ENCODE measurements at places on chromosomes 4 and X.

DNA sequence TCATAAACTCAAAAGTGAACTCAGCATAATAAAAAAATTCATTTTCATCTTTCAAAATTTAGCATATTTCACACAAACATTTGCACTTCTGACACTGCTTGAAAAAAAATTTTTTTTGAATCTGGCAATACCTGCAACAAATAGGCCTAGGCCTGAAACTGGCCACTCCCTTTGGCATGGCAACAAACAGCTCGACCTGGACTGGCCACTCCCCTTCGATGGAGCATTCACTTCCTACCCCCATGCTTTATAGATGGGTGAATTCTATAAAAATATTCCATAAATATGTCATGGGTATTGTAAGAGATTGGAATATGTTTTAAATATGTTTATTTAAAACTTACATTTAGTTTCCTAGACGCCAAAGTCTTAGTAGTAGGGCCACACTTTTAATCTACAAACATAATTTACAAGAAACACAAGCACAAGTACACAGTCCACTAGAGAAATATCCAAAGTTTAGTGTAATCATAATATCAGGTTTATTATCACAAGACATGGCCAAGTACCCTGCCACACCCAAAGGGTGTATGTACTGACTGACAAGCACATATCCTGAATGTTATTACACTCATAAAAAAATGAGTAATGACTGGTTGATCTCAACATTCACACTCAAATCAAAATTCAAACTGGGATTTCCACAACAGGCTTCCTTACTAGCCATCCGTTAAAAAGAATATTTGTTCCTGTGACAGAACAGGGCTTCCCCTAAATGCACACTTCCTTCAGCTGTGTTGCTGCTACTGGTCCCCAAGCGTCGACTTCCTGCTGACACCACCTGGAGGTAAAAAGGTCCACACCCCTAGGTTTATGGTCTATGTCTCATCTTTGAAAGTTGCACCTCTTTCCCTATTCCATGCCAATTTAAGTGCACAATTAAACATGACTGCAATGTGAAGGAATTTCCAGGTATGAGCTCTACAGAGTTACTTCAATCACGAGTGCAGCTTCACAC lies 271.5 kb downstream of the NR3C2 start:
- no peak for DNase-seq

DNA sequence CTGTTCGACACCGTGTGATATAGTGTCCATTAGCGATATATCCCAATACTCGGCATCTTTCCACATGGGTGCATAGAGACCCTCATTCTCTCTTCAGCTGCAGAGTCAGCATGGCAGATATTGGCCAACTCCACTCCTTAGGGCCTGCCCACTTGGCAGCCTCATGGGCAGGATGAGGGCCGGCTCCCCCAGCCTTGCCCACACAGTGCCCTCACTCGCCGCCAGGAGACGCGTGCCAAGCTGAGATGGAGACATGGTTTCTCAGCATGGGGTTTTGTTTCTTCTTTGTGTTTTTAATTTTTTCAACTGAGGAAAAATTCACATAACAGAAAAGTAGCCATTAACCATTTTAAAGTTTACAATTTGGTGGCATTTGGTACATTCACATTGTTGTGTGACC lies 5.3 kb upstream of the PLXNA3 start:
- DNase-seq: no peak

GRCh38 chr4:153520801-153521329 lies 54.7 kb downstream of the TMEM131L start:
- DNase-seq: no peak

- DNase-seq: no peak
These were observed 19.8 kb downstream of the GAGE1 start for GRCh38 chrX:49618574-49618973.

- no peak for DNase-seq
These were observed 24.2 kb downstream of the HAUS3 start for GRCh38 chr4:2217726-2218125.

- DNase-seq: no peak
These were observed 16.7 kb downstream of the CASK start for GRCh38 chrX:41906515-41907187.

GRCh38 chr4:24089851-24090534 lies 200.1 kb upstream of the PPARGC1A start:
- no peak for DNase-seq

DNA sequence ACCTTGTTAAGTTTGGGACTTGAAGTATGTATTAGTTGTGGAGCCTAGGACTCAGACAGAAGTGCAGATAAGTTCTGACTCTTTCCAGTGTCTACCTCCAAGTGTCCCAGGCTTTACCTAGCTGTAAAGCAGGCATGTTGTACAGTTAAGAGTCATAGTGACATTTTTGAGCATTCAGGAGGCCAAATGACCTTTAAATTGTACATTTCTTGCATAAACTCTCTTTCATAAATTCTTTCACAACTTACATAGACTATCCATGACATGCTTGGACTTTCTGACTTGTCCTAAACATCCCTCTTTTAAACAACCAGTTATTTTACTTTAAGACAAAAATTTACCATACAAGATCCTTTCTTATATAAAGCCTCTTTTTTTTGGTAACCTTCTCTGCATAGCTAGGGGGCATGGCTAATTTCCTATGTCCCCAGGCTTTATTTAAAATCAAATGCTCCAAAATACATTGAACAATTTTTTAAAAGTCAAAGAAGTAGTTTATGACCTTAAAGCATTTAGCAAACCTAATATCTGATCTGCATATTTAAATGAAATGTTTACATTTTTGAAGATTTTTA lies 40.1 kb upstream of the UGT8 start:
- no peak for DNase-seq

GRCh38 chr4:144174401-144175067 lies 34.0 kb upstream of the GYPA start:
- no peak for DNase-seq

DNA sequence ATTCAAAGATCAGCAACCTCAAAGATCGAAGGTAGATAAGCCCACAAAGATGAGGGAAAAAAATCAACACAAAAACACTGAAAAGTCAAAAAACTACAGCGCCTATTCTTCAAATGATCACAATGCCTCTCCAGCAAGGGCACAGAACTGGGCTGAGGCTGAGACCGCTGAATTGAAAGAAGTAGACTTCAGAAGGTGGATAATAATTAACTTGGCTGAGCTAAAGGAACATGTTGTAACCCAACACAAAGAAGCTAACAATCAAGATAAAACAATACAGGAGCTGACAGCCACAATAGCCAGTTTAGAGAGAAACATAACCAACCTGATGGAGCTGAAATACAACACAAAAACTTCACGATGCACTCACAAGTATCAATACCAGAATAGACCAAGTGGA lies 231.1 kb downstream of the STPG2 start:
- DNase-seq: no peak

- DNase-seq: no peak
These were observed 533 bp upstream of the SYAP1 start for GRCh38 chrX:16718824-16719333.

Measured in NCI-H446 treated with DMSO at 0.1 percent for 48 hours (cell line).